Activated CD4-positive, alpha-beta T cell treated with anti-CD3 and anti-CD28 coated beads, Interleukin-2, amount 50 U/mL, for 16 hours (primary cell): ENCODE measurements at places on chromosomes 16 and 17.

DNA sequence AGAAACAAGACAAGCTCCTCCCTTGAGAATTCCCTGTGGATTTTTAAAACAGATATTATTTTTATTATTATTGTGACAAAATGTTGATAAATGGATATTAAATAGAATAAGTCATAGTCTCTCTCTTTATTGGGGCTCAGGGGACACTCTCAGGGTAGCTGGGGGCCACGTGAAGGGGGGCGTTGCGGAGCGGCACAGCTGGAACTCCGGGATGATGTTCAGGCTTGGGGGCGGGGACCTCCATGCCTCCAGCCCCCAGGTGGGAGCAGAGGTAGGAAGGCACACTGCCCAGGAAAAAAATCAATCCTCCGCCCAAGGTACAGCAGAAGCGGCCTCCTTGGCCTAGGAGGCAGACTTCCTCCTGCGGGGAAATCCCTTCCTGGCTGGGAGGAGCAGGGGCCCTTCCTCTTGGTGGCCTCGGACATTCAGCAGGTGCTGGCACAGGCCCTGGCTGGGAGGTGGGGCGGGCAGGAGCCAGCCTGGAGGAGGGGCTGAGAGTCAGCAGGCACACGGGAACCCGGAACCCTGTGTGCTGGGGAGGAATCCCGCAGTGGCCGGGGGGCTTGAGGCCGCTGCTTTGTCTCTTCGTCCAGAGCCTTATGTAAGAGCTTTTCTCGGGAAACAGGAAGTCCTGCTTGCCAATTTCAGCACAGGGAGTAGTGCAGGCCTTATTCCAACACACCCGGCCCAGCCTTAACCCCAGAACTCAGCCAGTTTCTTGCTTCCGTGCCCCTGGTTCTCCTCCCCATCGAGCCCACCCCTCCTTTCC, 591 bp upstream of the TNFSF13 start:
- DNase-seq = no peak

GRCh38 chr17:21163101-21163500, 36.3 kb downstream of the DHRS7B start:
- DNase-seq = no peak

GRCh38 chr17:42744283-42744805, 496 bp downstream of the EZH1 start:
- peak; percentile 62 for DNase-seq

- no peak for DNase-seq
Observed at GRCh38 chr17:15900871-15901270, 44.1 kb upstream of the ADORA2B start.

DNA sequence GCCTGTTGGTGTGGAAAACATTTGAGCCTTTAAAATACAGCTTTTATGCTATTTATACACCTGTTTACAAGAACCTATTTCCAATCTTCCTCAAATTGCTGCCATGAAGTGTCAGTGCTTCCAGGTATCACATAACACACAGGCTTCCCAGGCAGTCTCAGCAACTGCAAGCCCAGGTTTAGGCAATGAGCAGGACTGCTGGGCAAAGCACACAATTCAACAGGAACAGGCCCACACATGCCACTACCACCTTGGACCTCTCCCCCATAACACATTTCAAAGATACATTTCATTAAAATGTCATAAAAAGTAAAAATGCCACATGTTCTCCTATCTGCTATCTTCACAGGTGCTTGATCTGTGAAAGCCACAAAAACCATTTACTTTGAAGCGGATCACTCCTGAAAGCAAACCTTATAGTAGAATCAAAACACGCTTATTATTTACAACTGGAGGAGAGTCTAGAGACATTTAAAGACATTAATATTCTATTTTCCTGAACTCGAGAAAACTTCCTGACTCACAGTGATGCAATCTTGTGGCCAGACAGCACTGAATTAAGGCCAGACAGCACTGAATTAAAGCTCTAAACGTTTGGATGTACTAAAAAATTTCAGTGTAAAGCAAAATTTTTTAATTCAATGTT, 31.5 kb downstream of the ANKFY1 start:
- DNase-seq = no peak

DNA sequence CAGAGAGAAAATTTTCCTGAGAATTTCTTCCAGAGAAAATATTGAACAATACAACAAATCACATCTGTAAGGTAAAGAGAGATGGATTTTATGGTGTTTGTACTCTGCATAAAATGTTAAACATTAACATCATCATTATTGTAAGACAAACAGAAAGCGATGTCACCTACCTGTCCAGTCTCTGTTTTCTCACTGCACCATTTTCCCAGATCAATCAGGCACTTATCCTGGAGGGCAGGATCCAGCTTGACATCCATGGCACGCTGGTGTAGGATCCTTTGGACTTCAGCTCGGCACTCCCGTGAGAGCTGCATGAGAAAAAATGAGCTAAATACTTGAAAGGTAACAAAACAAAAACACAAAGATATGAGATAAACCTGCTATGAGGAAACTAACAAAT, 55.9 kb upstream of the CLEC18B start:
- DNase-seq = no peak

- no peak for DNase-seq
Observed at GRCh38 chr17:378068-378467, 25.5 kb upstream of the RPH3AL start.

DNA sequence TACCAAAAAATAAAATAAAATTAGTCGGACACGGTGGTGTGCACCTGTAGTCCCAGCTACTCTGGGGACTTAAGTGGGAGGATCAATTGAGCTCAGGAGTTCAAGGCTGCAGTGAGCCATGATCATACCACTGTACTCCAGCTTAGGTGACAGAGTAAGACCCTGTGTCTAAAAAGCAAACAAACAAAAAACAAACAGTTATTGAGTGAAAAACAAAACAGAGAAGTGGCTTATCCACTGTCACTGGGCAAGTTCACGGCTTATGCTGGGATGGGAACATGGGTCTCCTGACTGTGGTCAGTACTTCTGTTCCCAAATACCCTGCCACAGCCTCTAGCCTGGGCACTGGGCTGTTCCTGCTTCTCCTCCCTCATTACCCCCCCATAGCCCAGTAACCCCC, 9.5 kb upstream of the GRN start:
- DNase-seq = no peak

GRCh38 chr16:31187808-31188189, 7.9 kb downstream of the FUS start:
- DNase-seq = no peak

DNA sequence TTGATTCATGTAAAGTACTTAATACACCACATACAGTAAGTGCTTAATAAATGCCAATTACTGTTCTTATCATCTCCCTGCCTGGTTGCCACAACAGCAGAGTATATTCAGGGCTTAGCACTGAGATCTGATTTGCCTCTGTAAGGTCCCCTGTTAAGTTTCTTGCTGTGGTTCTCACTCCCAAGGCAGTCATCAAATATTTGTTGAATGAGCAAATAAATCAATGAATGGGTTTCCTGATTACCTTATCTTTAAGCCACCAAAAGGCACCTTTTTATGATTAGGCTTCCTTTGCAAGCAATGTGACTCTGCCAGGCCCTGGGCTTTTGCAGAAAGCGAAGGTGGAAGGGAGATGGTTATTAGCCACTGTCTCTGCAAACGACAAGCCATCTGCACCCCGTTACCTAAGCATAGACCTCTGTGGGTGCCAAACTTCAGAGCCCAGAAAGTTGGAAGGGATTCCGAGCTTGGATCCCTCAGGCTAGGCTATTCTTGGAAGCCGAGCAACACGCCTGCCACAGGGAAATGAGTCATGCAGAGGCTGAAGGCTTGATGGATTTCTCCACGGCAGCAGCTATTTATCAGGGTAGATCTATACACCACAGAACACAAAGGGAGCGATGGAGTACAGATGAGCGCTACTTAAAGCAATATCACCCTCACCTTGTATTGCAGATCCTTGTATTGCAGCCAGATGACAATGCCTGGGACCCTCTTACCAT, 102.0 kb downstream of the GRIN2A start:
- no peak for DNase-seq

GRCh38 chr17:45989759-45990158, 9.3 kb upstream of the STH start:
- DNase-seq = no peak

- DNase-seq = peak; percentile 61
Observed at GRCh38 chr16:56198006-56198754, 6.9 kb downstream of the GNAO1 start.

GRCh38 chr17:5234645-5235576, at the start of gene SCIMP:
SCIMP (minus strand) TSS chr17:5234860; CDS start chr17:5234755, 105 bp downstream.
- DNase-seq = no peak

GRCh38 chr16:85751698-85752501, 1.0 kb upstream of the C16orf74 start:
- DNase-seq = no peak
